Esophagus mucosa (tissue), 1 donor: ENCODE measurements at places on chromosomes 12 and 14.

- peak; percentile 10 for ATAC-seq
These were observed 138.3 kb downstream of the TMEM121 start for GRCh38 chr14:105664691-105665090.

DNA sequence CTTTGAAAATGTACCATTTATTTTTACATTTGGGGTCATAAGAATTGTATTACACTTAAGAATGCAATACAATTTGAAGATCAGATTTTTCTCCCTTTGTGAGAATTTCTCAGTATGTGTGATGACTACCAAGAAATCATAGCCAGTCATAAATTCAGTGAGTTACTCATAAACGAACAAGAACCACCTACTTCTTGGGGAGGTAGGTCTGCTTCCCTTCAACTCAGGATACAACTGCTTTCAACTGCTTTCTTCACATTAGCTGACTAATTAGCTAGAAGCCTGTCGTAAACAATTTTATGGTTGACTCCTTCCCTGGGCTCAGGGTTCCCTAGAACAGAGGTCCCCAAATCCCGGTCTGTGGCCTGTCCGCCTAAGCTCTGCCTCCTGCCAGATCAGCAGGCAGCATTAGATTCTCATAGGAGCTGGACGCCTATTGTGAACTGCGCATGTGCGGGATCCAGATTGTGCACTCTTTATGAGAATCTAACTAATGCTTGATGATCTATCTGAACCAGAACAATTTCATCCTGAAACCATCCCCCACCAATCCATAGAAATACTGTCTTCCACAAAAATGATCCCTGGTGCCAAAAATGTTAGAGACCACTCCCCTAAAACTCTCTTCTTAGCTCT, 3.7 kb downstream of the ANG start:
- ATAC-seq, result no peak

GRCh38 chr14:72419226-72419775, 474.6 kb downstream of the DPF3 start:
- ATAC-seq, result no peak

- no peak for ATAC-seq
These were observed 32.9 kb downstream of the RERGL start for GRCh38 chr12:18057051-18057450.

DNA sequence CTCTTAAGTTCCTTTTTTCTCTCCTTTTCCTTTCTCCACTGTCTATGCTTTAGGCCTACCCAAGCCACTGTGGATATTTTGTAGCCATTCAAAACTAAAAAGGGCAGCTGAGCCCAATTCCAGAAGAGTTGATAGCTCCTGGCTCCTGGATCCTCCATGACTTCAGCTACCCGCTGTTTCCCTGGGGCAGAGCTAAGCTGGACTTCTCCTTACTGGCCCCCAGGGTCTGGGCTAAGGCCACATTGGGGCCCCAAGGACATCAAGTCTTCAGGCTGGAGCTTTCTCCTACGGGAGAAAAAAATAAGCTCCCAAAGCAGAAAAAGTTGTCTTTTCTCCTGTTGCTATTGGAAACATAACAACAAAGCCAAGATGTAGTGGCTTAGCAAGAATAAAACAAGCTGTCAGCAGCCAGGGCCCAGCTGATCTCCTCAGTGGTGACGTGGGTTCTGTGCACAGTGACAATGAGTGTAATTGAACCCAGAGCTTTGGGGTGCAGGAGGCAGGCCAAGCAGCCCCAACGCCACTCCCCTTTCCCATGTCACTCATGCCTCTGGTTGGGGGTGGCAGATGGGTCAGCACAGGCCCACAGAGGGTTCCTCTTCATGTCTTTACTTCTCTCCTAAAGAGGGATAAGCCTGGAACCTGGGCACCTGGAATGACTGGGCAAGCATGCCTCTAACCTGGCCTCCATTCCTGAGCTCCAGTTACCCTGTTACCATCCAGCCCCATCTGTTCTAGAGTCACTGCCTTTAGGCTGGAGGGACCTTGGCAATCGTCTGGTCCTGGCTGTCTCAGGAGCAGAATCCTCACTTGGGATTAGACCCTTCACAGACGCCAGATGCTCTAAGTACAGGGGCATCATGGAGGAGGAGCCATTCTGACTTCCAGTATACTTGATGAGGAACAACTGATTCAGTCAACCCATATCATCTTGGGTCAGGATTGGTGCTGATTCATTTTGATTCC, 171.2 kb downstream of the ZFP36L1 start:
- no peak for ATAC-seq

DNA sequence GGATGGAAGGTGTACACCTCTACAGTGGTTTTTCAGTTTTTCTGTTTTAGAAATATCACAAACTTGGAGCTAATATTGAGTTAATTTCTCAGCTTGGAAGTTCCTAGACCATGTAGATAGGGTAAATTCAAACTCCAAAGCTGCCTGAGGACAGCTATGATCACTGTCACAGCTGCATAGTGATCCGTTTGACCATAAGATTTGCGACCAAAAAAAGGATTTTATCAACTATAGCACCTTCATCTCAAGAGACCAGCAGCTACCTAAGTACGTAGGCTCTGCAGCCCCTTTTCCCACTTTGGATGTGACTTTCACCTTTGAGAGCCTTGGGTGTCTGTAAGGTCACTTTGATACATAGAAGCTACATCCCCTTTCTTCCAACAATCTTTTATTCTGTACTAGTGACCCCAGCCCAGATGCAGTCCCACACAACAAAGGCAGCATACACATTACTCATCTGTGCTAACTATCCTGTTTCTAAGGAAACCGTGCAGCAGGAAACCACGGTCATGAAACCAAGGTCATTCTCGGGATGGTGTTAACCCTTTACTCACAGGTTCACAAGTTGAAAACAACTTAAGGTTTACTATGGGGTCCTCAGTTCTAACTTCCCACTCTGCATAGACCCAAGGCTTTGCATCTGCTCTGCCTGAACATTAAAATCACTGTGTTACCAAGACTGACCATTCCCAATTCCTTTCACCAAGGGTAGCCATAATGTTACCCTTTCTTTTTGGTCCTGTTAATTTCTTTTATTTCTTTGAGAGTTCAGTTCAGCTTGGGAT, 75.4 kb downstream of the IFT81 start:
- ATAC-seq, result no peak
